Fibroblast of skin of abdomen (primary cell): ENCODE measurements at places on chromosomes 4 and X.

DNA sequence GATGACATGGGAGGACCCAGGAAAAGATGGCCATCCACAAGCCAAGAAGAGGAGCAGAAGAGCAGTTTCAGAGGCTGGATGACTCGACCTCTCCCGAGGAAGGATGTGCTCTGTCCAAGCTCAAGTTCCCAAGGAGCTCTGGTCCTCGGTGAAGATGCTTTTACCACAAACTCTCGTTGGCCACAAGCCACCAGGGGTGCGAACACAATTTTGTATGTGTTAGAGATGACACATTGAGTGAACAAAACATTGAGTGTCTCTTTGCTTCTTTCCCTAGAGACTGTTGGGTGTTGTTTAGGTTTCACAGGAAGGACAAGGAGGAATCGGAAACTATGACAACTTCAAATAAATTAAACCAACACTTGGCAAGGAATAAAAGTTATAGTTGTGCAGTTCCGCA, 26.3 kb downstream of the FGFBP1 start:
- no peak for DNase-seq

GRCh38 chrX:125175991-125176584, 143.6 kb upstream of the TEX13C start:
- DNase-seq = no peak

DNA sequence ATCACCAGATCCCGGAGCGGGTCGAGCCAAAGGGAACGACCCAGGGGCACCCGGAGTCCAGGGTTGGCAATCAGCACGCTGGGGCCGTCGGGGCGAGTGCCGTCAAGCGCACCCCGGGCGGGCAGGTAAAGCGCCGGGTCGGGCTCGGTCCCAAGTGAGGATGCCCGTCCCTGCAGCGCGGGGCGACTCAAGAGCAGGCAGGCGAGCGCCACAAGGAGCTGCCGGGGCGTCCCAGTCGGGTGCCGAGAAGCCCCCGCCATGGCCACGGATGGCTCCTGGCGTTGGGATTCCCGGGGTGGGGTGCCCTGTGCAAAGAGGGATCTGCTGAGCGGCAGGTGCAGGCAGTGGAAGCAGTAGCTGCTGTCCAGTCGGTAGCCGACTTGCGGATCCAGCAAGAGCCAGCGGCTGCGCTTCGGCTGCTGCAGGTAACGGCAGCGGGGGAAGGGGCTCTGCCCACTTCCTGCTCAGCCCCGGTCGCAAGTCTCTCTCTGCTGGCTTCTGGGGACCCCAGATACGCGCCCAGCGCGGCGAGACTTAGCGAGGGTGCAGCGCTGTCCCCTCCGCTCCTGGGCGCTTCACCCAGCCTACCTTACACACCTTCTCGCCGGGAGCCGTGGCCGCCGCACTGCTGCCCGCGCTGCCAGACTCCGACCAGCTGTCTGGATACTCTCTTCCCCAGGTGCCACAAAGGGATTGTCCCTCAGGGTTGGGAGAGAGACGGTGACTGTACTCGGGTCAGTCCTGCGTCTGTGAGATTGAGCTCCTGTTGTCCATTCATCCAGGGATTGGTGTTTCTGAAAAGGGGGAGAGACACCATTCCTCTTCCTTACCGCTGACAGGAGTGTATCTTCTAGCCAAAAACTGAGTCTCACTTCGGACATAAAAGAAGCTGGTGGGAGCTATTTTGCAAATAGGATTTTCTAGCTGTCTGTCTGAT, at the start of gene FREM3:
Gene FREM3, minus strand, starts transcription at position 260 of the 937 bp plus-strand sequence. Its CDS starts 0 bp downstream, at position 260.
- DNase-seq = no peak

DNA sequence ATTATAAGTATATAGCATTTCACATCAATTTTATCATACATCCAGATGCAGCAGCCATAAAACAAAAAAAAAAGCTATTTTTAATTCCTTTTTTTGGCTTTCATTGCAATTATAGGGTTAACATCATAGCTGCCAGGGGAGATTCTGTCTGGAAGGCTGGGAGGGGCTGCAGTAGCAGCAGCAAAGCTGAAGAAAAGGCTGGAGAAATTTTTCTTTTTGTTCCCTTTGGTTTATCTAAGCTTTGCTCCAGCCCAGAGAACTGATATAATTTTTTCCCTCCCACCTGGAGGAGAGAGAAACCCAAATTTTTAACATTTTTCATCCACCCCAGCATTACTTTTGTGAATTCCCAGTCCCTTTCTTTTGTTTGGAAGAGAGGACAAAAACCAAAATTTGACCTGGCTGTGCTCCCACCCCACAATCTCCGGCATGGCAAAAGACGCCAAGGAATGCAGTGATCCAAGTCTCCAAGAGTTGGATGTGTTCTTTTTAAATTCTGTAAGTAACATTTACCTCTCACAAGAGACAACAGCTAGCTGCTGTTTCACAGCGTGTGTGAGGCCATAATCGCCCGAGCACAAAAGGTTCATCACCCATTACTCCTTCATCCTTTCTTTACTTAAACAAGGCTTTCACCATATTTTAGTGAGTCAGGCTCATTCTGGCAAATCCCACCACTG, 25.1 kb upstream of the FAM156A start:
- peak; percentile 7 for DNase-seq

DNA sequence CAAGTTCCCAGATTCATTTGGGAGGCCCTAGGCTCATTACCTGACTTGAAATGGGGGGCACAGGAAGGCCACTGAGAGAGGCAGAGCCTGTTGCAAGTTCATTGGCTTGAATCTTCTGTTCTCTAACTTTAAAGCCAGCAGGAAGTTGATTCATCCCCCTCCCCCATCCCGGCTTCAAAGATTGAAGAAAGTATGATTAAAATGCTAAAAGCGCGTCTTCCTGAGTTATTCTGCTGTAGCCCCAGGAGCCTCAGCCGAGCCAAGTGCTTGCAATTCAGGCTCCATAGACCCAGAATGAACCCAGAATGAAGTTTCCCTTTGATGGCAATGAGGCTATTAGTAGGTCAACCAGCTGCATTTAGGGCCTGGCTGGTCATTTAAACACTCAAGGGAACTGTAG, 14.7 kb downstream of the CHST7 start:
- DNase-seq = peak; percentile 83
